ENCODE measurements at places on chromosomes 11 and 22.

DNA sequence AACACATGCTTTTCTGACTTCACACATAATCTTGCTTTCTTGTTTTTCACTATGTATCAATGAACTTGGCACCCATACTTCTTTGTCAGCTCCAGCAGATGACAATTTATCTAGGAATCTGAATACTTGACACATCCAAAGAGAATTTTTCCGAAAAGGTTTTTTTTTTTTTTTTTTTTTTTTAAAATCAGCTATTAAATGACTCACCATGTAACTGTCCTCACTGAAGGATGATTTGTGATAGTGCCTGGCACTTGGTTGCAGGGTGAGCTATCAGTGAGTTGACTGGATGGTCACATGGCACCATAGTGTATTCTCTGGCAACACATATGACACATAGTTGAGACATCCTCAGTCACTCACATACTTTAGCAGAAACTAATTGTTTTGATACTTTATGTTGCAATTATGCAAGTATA is 133.4 kb upstream of the E2F8 start:
- no peak for DNase-seq

DNA sequence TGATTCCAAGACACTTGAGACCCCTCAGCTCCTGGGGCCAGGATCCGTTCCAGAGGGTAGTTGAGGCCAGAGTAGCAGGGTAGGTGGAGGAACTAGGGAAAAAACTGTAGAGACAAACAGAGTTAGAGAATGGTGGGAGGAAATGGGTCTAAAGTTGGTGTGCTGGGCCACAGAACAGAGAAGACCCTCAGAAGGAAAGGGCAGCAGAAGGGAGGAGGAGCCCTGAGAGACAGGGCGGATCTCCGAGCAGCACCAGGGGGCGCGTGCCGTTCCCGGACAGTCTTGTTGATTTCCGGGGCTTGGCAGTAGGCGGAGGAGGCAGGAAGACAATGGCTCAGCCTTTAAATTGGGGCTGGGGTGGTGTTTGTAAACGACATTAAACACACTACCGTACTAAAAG is 2.4 kb upstream of the CECR2 start:
- peak; percentile 54 for DNase-seq

- DNase-seq: no peak
Observed at GRCh38 chr11:125330462-125331325, 165.4 kb downstream of the FEZ1 start.

GRCh38 chr11:1546536-1547466 is 25.3 kb downstream of the DUSP8 start:
- DNase-seq: peak; percentile 87

DNA sequence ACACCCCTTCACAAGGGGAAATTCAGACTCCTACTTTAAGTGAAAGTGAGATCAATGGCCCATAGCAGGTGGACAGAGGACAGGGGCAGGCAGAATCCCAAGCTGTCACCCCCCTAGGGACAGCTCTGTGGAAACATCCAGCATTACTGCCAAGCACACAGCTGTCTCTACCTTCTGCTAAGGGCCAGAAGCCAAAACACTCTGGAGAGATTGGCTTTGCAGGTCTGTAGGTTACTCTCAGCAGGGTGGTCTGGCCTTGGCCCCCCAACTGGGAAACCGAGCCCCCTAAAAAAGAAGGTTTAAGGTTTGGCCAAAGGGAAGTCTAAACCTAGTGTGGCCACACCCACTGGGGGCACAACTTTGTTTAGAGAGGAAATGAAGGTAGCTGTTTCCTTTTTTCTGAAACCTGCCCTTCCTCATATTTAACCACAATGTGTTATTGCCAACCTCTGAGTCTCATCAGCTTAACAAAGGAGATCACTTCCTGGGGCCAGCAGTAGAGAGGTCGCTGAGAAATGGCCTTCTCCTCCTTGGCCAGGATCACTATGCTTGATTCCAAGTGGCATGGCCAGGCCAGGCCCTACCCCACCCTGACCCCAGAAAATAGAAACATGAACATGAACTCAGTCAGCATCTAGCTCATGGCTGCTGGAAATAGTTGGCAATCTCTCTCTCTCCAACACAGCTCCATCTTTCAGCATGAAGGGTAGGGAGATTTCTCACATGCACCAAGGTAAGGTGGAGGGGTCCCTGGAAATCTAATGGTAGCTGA is 25.9 kb upstream of the SCARF2 start:
- peak; percentile 41 for DNase-seq

- DNase-seq: no peak
Observed at GRCh38 chr11:109521571-109522086, 99.6 kb downstream of the C11orf87 start.

GRCh38 chr11:65060913-65061408 is 2.6 kb upstream of the NAALADL1 start:
- DNase-seq: no peak

GRCh38 chr11:94664346-94664745 is 97.2 kb downstream of the PIWIL4 start:
- DNase-seq: no peak

GRCh38 chr11:122253589-122254231 is 137.7 kb upstream of the BLID start:
- DNase-seq: no peak

GRCh38 chr11:94920311-94920710 is 53.0 kb downstream of the CWC15 start:
- DNase-seq: no peak

- DNase-seq: no peak
Observed at GRCh38 chr22:41619979-41620588, 759 bp downstream of the DESI1 start.

DNA sequence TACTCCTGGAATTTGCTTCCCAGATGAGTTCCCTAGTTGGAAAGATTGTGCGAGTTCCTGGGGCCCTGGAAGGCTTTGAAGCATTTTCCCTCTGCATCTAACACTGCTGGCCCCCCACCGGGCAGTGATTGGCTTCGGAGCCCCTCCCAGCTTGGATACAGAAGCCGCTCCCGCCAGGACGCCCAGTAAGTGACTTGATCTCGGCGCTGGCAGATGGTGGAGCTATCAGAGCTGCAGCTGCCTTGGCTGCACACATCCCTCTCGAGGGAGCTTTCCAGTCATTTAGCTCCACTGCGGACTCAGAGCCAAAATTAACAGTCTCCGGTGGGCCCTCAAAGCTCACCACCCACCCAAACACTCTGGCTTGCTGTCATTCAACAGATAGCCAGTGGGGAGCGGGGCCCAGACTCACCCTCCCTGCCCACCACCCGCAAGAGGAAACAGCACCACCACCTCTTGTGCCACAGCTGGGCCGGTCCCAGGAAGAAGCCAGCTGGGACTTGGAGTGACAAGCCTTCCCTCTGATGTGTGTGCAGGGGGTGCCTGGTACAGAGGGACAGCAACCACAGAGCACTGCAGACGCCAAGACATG is 162.3 kb downstream of the TRIM29 start:
- no peak for DNase-seq

DNA sequence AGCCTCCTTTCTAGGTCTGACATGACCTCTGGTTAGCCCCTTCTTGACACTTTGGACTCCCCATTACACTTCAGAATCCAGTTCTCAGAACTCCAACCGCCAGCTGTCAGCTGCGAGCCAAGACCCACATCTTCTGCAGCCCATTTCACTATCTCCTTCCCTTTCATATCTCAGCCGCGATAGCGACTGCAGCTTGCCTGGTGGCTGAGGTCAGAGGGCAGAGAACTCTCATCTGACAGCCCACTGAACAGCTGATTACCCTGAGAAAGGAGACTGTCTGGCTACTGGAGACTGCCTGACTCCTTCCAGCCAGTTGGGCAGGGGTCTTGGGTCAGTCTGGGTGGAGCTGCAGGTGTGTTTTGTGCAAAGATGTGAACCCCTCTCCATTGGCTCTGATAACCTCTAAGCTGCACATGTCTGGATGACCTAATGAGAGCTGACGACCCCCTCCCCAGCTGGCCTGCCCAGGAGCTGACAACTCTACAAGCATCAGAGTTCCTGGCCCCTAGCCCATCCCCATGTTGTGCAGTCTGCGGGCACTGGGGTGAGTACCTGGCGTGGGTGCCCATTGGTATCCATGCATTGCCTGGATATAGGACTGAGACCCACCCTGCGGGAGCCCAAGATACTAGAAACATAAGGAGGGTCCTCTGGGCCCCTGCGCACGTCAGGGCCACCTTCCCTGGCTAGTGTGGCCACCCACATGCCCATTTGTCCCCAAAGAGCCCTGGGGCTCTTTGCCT is 1.1 kb downstream of the CHRM1 start:
- DNase-seq: no peak

DNA sequence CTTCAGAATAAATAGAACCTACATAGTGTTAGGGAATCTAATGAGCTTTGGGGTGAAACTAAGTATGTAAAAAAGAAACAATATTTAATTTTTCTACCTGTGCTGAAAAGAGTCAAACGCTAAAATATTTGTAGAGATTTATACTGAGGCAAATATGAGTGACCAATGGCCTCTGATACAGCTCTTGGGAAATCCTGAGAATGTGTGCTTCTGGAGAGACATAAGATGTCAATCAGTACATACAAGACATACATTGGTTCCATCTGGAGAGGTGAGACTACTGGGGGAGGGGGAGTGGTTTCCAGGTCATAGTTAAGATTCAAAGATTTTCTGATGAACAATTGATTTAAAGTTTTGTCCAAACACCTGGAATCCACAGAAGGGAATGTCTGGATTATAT is 970 bp downstream of the ASRGL1 start:
- DNase-seq: no peak

GRCh38 chr22:28435140-28435768 is 244.4 kb downstream of the TTC28 start:
- DNase-seq: no peak

DNA sequence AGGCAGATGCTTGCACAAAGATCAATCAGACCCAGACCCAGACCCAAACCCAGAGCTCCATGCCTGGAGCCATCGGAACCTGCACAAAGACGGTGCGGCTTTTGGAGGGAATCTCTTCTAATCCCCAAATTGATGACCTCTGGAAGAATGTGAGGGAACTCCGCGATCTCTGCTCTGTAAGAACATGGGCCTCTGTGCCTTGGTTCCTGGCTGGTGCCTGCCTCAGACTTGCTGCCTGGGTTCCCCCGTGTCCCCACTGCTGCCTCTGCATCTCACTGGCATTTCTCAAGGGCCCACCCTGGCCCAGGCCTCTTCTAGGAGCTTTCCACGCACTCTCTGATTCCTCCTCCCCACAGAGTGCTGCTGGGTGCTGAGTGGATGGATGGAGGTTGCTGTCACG is 1044.4 kb downstream of the TBC1D22A start:
- no peak for DNase-seq

GRCh38 chr11:71996946-71997345 is 1.8 kb upstream of the IL18BP start:
- no peak for DNase-seq

GRCh38 chr11:126992065-126992803 is 8.3 kb downstream of the KIRREL3 start:
- no peak for DNase-seq

DNA sequence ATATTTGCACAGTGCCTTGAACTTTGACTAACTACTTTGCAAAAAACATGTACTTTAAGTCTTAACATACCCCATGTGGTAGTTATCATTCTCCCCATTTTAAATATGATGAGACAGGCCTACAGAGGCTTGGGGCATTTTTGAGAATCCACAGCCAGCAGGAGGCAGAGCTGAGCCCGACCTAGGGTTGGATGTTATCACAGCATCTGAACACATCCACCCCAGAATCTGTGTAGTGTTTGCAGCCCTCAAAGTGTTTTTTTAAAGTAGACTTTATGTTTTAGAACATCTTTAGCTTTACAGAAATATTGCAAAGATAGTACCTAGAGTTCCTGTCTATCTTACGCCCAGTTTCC is 17.6 kb downstream of the OTOG start:
- DNase-seq: no peak

DNA sequence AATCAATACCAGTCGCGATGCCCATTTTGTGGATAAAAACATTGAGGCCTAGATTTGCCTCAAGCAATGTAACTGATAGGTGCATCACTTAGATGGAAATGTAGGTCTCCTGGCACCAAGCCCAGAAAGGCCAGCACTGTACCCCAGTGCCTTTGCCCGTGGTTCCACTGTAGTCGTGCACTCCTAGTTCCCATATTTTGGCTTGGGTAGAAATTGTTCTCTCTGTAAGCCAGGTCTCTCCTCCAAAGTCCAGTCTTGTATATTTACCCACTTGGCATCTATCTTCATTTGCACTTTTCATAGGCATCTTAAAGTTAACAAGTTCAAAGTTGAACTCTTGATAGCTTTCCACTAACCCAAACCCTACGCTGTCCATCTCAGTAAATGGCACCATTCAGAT is 41.6 kb upstream of the DMC1 start:
- no peak for DNase-seq

DNA sequence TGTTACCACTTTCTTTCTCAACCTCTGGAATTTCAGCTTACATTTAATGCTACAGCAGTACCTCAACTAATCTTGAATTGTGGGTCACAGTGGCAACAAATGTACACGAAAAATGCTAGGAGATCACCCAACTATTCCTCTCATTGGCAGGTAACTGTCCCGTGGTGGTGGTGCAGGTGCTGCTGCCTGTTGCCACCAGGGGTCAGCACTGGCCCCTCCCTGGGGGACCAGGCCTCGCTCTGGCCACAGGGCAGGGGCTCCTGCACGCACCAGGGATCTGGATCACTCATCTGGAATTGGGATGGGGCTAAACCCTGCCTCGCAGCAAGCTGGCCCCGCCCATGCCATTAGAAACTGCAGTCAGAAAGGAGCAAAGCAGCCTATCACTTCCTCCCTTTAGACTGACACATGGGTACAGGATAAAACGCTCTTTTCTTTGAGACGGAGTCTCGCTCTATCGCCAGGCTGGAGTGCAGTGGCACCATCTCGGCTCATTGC is 6.9 kb upstream of the POLDIP3 start:
- peak; percentile 89 for DNase-seq
